Epithelial cell of prostate (primary cell): ENCODE measurements at places on chromosomes 2 and 18.

DNA sequence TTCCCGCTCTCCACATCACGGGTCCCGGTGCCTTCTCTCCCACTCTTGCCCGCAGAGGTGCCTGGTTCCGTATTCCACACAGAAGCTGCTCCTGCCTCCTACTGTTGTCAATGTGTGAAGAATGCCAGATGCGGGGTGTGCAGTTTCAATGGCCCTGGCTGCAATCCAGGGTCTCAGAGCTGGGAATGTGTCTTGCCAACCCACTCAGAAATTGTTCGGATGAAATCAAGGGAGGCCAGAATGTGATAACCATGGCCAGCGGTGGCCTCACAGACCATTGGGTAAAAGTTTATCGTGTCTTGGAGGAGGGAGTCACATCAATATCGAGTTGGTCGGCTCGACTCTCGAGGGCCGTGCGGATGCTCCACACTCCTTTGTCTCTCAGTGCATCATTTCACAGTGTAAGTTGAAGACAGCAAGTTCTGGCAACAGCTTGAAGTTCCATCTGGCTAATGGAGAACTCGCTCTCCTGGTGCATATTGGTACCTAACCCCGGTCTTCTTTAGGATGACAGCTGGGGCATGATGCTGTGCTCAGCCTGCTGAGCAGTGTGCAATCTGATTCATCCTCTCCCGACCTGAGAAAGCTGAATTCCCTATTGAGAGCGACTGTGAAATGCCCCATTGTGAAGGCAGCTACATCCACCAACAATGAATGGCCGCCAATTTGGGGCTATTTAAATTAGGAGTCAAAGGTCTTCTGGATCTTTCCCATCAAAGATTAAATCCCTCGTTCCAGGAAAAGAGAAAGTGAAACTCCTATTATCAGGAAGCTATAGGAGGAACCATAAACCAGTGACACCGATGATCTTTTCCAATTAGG, 389.0 kb downstream of the SOX11 start:
- no peak for DNase-seq

DNA sequence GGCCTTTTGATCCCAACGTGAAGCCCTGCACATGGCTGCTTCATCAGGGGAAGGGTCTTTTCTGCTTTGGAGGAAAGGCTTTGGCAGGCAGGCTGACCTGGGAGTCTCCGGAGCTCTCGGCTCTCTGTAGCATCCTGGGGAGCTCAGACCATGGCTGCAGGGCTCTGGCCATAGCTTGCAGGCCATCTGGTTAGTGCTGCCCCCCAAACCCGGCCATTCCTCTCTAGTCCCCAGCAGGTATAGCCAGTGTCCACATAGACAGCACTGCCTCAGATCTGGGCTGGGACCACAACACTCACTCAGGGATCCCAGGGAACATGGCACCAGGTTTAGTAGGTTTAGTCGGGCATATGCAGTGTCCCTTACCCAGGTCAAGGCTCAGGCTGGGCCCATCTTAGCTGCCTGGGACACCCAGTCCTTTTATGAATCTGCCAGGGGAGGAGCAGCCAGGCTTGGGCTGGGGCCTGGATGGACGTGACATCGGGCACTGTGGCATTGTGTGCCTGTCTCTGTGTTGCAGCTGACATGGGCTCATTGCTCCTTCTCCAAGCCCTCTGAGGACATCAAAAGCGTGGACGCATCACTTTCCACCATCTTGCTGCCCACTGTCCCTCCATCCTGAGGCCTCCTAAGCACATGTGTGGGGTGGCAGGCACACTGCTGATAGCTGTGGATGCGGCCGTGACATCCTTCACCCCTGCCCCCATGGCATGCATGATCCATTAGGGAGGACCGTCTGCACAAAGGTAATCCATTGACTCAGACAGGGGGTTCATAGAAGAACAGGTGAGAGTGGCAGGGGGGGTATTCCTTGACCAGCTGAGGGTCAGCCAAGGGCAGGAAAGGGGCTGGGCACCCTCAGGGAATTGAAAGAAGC, 19.2 kb upstream of the GPR35 start:
- no peak for DNase-seq

DNA sequence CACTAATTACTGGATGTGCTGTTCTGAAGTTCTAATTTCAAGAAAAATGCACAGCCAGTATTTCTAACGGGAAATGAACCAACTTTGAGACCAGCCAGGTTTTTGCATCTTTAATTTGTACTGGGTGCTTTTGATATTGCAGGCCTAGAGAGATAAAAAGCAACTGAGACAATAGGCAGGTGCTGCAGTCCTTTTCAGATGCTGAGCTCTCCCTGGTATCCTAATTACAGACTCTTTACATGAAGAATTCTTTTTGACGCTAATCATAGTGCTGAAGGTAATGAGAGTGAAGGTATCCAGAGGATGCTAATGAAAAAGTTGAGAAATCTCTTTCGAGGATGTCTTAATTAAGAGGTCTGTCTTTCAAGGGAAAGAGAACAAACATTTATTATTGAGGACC, 85.1 kb downstream of the SERPINB8 start:
- DNase-seq: no peak

DNA sequence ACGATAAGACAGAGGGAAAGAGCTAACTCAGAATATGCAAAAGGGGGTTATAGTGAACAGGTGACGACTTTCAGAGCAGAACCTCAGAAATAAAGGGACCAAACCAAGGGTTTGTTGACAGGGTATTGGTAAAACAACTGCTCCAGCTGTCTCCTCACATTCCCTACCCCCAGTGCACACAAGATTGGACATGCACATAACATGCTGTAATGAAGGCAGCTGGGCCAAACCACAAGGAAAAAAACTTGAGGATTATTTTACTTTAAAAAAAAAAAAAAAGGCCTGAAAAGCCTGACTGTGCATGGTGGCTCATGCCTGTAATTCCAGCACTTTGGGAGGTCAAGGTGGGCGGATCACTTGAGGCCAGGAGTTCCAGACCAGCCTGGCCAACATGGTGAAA, 3.5 kb downstream of the RBM43 start:
- DNase-seq: peak; percentile 54

GRCh38 chr2:29155578-29155977, 40.4 kb downstream of the CLIP4 start:
- DNase-seq: no peak

DNA sequence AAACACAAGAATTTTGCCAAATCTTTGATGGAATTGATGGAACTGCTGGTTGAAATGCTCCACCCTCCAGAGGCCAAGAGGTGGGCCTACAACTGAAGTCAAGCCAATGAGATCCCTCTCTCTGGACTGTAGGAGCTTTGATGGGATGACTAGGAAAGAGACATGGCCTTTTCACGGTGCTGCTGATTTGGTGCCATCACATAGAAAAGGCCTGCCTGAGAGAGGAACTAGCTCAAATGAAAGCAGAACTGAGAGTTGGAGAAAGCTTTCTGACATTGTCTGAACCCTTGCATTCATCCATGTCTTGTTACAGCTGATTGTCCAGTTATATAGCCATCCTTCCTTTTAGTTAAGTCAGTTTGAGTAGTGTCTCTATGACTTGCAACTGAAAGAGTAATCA, 283.8 kb upstream of the LYPD1 start:
- DNase-seq: no peak

- no peak for DNase-seq
Observed at GRCh38 chr2:48127612-48128191, 221.4 kb upstream of the FBXO11 start.
